ENCODE measurements at places on chromosomes 2 and 18.

- no peak for DNase-seq
Measured at GRCh38 chr18:35418610-35419009, 41.5 kb upstream of the ZNF396 start.

DNA sequence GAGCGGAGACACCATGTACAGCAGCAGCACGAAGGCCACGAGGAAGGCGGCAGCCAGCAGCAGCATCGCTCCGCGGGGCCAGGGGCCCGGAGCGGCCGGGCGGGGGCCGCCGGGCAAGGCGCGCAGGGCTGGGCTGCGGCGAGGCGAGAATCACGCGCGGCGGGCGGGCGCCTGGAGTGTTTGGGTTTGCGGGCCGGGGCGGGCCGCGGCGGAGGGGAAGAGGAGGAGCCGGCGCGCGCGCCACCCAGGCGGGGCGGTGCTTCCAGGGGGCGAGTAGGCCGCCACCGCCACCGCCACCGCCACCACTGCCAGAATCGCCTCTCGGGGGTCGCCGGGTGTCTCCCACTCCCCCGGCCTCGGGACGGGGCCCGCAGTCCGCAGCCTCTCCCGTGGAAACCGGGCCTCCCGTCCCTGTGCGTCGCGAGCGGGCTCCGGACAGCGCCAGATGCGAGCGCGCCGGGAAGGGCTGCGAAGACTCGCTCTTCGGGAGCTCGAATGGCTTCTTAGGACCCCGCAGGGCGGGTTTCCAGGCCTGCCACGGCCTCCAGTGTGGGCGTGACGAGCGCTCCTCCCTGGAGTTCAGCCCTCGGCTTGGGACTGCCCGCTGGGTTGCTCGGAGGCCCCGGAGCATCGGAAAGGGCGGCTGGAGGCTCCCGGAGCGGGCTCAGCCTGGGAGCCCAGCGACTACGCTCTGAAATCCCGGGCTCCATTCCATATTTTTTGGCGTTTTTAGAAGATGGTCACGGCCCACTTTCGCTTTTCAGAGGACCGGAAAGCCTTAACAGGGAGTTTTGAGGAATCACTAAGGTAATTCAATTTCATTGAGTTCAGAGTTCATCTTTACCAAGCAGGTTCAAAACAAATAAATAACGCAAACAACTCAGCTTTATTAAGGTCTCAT, at the start of gene KDSR:
KDSR (minus strand) TSS at position 154 of the 901 bp plus-strand sequence; CDS start at position 66, 88 bp downstream.
- peak; percentile 95 for DNase-seq

DNA sequence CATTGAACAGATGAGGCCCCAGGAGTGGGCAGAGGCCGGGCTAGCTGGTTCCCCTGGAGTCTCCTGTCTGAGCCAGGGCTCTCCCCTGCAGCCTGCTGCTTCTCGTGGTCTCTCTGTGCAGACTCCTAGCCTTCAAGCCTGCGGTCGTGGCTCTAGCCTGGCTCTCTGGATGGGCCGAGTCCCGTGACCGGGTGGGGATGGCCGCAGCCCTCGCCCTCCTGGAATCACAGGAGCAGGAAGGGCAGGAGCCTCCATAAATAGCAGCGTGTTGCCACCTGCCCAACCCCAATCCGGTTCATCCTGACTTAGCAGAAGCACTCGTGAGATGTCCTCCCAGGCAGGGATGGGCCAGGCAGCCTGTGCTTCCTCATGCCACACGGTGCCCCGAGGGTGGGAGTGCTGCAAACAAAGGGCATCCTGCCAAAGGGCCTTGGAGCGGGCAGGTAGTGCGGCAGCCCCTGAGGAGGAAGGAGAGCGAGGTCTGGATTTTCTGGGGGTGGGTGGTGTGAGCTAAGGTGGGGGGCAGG, 43.9 kb downstream of the FOSL2 start:
- no peak for DNase-seq

DNA sequence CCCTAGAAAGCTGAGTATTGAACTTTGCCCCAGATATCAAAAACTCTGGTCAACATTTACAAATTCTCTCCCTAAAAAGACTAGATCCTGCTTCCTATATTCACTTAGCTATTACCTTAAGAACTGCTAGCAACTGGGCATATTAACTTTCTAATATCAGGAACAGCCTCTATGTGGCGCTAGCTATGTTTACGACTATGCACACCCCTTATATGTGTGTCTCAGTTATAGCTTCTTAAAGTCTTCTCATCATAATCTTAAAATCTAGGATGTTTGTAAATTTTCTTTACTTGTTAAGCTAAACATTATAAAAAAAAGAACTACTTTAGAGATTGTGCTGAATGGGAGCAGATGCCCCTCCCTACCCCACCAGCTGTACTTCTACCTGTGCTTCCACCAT, 1.7 kb upstream of the STAMBP start:
- DNase-seq = no peak

GRCh38 chr2:83471655-83472054, 987.4 kb downstream of the SUCLG1 start:
- DNase-seq = no peak

DNA sequence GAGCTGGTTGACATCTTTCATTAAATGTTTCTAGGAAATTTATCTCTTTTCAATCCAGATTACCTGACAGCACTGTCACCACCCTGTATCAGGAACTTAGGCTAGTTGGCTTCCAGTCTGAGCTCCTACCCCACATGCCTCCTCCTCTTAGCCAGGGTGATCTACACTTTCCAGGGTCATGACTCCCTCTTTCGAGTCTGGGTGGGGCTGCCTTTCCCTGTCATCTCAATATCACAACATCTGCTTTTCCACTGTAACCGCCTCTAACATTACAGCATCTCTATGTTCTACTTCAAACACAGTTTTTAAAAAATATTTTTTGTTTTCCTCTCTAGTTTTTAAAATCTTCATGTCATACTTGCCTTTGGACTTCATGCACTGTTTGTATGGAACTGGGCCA, 129.2 kb downstream of the RBMS1 start:
- DNase-seq = no peak

DNA sequence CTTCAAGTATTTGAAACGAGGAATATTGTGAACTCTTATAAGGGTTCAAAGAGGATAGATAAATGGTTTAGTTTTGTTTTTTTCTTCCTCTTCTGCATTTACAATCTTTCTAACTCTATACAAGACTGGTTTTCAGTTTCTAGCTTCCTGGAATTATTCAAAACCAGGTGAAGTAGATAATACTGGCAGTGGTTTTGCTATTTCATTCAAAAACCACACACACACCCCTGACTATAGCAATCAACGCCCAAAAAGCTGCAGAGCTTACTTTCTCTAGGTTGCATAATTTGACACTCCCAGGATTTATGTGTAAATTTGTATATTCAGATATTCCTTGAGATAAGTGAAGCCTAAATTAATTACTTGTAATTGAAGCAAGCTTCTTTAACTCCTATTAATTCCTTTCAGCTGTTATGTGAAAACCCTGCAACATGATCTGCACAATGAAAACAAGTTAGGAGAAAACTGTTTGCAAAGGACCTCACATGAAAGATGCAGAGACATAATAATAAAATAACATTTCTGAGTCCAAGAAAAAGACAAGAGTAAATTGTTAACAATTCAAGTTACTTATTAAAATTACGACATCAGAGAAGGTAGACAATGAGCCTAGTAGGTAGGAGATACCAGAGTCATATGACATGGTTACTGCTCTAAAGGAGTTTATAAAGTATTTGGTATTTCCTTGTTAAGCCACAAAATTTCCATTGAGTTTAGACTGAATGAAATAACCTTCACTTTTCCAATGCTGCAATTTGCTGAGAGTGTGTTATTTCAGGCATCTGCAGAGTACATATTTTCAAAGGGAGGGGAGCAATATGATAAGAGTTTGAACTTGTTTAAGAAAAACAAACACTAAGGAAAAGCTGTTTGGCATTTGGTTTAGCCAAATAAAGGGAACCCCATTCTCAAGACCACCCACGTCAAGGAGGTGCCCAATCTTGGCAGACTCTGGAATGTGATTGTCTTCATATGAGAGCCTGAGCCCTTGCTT, 1.6 kb upstream of the NFE2L2 start:
- DNase-seq = no peak

DNA sequence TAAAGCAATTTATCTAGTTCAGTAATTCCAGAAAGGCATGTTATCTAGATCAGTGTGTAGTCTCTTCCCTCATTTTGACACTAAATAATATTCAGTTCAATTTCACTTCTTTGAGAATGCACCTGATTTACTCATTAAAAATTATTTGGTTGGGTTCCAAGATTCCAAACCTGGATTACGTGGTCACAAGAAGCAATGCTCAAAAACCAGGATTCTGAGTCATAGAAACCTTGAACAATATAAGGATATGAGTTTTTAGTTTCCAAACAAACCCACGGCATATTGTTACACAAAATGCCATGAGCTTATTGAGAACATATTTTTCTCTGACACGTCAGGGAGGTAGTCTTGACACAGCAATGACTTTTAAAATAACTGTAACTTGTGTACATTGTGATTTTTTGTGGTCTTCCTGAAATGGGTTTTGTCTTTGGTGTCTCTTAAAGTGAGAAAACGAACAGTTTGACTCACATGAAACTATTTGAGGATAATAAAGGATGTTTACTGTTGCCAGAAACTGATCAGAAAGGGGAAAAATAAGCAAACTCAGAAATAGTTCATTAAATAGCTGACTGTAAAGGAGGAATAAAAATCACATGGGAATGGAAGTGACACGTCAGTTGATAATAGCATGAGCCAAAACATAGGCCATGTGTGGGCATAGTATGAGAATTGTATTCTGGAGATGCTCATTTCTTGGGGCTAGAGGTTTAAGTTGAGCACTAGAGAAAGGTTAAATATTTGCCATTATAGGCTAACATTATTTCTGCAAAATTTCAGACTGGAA, 617.7 kb upstream of the CDH2 start:
- DNase-seq = no peak

DNA sequence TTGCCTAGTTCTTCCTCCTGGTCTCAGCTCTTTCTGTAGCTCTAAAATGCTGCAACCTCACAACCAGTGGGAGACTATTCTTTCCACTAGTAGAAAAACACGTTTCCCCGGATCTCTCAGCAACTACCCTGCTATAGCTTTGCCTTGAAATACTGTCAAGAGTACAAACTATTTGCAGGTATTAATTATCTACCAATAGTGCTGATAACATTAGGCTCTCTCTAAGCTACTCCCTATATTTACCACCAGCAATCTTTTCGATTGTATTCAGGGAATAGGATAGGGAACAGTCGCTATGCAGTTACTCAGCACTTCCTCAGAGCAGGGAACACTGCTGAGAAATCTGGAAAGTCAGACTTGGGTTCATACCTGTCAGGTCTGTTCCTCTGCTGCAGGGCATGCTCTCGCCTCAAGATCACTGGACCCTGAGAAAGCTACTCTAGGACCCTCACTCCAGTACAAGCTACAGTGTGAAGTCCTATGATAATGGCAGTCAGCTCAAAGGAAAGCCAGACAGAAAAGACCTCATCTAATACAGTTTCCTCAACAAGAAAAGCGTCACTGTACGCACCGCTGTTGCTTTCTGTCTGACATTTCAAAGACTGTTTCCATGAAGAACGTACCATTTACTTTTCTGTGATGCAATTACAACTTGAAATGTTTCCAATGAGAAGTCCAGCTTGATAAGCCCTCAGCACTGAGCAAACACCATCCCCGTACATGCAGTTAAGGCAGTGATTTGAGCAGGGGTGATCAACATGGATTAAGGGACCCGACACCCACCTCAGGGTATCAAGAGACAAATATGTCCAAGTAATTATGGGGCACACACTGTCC, 22.7 kb downstream of the GDF7 start:
- DNase-seq = no peak

- DNase-seq = no peak
Measured at GRCh38 chr2:231926761-231927565, 767 bp upstream of the NPPC start.

DNA sequence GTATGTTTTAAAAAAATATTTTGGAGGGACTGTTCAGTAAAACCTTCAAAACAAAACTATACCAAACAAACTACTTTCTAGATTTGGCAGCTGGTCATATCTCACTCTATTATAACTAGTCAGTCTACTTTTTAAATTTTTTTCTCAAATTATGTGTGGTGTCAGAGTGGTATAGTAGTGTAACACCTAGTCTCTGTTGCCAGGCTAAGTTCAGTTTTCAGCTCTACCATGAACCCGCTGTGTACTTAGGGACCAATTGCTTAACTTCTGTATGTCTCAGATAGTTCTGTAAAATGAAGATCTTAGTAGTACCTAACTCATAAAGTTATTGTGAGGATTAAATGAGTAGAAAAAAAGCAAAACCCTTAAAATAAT, 54.3 kb downstream of the GPD2 start:
- no peak for DNase-seq

GRCh38 chr18:72128649-72129048, 415.5 kb downstream of the CBLN2 start:
- DNase-seq = no peak

DNA sequence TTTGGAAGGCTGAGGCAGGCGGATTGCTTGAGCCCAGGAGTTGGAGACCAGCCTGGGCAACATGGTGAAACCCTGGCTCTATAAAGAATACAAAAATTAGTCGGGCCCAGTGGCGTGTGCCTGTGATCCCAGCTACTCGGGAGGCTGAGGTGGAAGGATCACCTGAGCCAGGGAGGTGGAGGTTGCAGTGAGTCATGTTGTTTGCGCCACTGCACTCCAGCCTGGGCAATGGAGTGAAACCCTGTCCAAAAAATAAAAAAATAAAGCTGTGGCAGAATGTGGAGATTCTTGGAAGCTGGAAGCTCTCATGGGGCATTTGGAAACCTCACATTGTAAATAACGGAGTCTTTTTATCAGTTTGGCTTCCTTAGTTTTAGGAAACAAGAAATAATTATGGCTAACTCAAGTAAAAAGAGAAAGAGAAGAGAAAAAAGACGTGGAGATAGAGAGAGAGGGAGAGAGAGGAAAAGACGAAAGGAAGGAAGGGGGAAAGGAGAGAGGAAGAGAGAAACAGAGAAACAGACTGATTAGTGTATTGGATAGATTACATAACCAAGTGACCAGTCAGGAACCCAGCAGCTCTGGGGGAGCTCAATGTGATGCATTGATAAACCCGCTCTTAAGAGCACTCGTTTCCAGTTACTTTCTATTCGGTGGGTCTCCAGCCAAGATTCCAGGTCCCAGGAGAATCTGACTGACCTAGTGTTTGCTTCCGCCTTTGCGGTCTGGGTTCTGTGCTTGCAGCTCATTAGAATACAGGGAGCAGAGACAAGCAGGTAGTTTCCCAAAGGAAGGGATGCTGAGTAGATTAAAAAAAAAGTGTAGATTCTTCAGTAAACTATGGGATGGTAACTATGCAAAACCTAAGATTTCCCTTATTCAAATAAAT, 1.1 kb upstream of the SPAST start:
- no peak for DNase-seq

Measured in brain pericyte (primary cell).